NCI-H748 treated with DMSO at 0.1 percent for 48 hours (cell line): ENCODE measurements at places on chromosomes 6 and 20.

GRCh38 chr6:90715093-90715655 lies 128.3 kb upstream of the MAP3K7 start:
- no peak for DNase-seq

DNA sequence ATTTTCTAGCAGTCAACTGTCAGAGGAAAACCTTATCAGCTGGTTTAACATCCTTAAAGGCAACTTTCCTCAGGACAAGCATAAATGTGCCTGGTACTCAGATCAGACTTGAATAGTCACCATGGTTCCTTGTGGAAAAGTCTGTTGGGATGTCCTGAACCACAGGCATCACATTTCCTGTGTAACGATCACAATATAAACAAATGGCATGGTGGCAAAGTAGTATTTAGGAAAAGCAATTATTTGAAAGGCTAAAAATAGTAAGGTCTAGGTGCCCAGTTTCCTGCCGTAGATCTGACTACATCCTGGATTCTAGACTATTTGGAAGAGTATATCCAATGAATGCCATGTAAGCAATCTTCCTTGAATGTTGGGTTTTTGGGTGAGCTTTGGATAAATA lies 271.9 kb upstream of the AGPAT4 start:
- no peak for DNase-seq

GRCh38 chr6:25413207-25413905 lies 134.2 kb downstream of the CARMIL1 start:
- no peak for DNase-seq

GRCh38 chr20:62048821-62049291 lies 16.8 kb downstream of the TAF4 start:
- no peak for DNase-seq

- no peak for DNase-seq
Measured at GRCh38 chr6:24899136-24899996, 36.4 kb downstream of the RIPOR2 start.

DNA sequence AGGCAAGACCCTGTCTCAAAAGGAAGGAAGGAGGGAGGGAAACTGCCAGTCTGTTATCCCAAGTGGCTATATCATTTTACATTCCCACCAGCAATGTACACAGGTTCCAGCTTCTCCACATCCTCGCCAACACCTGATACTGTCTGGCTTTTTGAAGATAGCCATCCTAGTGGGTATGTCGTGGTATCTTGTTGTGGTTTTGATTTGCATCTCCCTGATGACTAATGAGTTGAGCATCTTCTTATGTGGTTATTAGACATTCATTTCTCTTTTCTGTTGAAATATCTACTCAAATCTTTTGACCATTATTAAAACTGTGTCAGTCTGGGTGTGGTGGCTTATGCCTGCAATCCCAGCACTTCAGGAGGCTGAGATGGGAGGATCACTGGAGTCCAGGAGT lies 47.9 kb upstream of the ARID1B start:
- no peak for DNase-seq

- DNase-seq, result peak; percentile 49
Measured at GRCh38 chr6:119442776-119443184, 93.2 kb upstream of the MAN1A1 start.

- DNase-seq, result peak; percentile 75
Measured at GRCh38 chr6:6811128-6812009, 222.8 kb downstream of the LY86 start.

DNA sequence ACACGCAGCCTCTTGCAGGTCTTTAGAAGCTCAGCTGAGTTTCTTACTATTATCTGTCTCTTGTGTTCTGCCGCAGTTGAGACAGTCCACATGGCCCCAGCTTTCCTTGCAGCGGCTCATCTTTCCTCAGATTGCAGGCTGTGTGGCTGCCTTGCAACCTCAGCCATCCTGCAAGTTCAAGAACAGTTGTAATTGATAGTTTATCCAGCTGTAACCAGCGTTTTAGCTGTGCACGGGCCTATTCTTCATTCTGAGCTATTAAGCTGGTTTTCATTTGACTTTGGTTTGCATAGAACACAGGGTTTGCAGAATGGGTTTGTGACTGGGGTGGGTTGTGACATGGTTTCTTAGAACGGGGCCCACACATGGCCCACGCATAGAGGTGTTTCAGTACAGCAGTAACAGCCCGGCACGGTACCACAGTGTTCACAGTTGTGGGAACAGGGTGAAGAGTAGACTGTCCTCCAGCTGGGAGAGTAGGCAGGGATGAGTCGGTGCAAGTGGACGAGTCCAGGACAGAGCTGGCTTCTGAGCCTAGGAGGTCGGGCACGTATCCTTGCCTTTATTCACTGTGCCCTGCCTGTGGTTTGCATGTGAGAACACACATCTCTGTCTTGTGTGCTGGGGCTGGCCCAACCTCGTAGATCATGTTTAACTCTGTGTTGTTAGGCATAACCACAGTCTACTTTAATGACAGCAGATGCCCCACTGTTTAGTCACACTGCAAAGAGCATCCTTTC lies 89.2 kb downstream of the RPP40 start:
- DNase-seq, result no peak
